ENCODE measurements at places on chromosomes 1 and 21. TPM values are rescaled to one million over a fixed set of nuclear protein-coding genes. Genes with fewer than 3 reads are reported as not detected.
A peak's percentile ranks its signal among the peaks of the same experiment; 100 is the strongest.

- H3K36me3 ChIP-seq, result no peaks in the 10 kb centered on the region
- no peaks in the 10 kb centered on the region for H3K27me3 ChIP-seq
- H3K27ac ChIP-seq, result no peak overlapping the region
- H3K4me1 ChIP-seq, result no peaks in the 10 kb centered on the region
Measured at GRCh38 chr1:180928331-180929230, 15.9 kb downstream of the KIAA1614 start.

- peaks cover 3% of the 10 kb centered on the region for H3K4me1 ChIP-seq
- H3K4me3 ChIP-seq, result no peak overlapping the region
- peak; percentile 40 for DNase-seq
- no peaks in the 10 kb centered on the region for H3K27me3 ChIP-seq
- H3K27ac ChIP-seq, result no peak overlapping the region
Measured at GRCh38 chr1:161139766-161140165, 7.3 kb upstream of the DEDD start.

- H3K36me3 ChIP-seq, result peaks cover 4% of the 10 kb centered on the region
- no peak for DNase-seq
- H3K27ac ChIP-seq, result peak overlapping the region; percentile 56
- H3K4me3 ChIP-seq, result no peak overlapping the region
- peaks cover 86% of the 10 kb centered on the region for H3K4me1 ChIP-seq
Measured at GRCh38 chr21:35002879-35003722, 46.0 kb downstream of the RUNX1 start.

DNA sequence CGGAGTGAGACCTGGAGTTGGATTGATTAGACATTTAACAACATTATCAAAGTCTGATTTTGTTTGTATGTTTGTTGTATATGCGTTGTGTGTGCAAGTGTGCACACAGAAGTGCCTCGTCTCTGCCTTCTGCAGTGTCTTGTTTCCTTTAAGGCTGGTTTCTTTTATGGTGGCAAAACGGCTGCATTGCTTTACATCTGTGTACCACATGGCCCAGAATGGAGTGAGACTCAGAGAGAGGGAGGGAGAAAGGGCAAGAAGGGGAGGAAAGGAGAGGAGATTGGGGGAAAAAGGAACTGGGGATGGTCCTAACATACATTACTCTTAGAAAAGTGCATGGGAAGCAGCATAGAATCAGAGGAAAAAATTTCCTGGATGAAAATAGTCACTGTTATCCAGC is 99.7 kb upstream of the WLS start:
- no peaks in the 10 kb centered on the region for H3K27me3 ChIP-seq
- DNase-seq, result no peak
- H3K27ac ChIP-seq, result no peak overlapping the region
- no peak overlapping the region for H3K4me3 ChIP-seq
- H3K4me1 ChIP-seq, result no peaks in the 10 kb centered on the region

DNA sequence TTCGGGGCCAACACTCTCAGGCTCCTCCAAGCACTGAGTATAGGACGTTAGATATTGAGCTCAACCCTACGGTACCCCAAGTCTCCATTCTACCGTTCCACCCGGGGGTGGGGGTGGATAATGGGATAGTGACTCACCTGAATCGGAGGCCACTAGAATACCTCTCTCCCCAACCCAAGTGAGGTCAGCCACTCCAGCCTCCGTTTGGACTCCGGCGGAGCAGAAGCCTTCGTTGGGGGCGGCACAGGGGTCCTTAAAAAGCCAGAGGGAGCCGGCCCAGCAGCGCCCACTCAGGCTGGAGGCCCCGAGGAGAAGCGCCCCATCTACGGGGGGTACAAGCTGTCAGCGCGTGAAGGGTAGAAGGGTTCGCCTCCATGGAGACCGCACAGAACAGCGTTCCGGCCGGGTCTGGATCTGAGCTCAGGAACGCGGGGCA is 556 bp downstream of the WDR77 start:
- H3K4me1 ChIP-seq, result peaks cover 72% of the 10 kb centered on the region
- DNase-seq, result peak; percentile 50
- H3K4me3 ChIP-seq, result peak overlapping the region; percentile 100
- peak overlapping the region; percentile 94 for H3K27ac ChIP-seq
- peaks cover 35% of the 10 kb centered on the region for H3K36me3 ChIP-seq

INTS11 gene
- 107 TPM for total RNA-seq

CACNA1S gene
- total RNA-seq, result not detected

SPRR2G gene
- total RNA-seq, result not detected

Data from activated CD4-positive, alpha-beta memory T cell treated with anti-CD3 and anti-CD28 coated beads for 36 hours (primary cell).